Stimulated activated CD8-positive, alpha-beta memory T cell treated with anti-CD3 and anti-CD28 coated beads, Interleukin-4, amount 100 ng/mL, for 4 hours (primary cell): ENCODE measurements at places on chromosomes 6 and 20.

DNA sequence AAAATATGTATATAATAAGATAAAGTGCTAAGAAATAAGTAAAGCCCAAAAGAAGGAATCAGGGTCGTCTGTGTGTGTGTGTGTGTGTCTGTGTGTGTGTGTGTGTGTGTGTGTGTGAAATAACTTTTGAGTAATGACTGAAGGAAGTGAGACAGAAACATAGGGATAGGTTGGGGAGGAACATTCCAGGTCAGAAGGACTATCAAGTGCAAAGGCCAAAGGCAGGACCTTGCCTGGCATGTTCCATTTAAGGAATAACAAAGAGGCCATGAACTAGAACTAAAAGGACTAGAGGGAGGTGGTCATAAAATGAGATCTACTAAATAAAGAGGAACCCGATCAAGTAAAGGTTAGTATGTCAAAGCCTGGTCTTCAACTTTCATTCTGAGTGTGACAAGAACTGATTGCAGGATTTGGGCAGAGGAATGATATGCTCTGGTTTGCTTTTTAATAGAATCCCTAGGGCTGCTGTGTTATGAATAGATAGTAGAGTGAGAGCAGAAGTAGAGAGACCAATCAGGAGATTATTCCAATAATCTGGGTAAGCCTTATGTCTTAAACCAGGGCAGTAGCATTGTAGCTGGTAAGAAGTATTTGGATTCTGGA, 6.9 kb downstream of the ENPP3 start:
- no peak for DNase-seq

GRCh38 chr6:42777126-42777822, 4.6 kb upstream of the BICRAL start:
- DNase-seq = no peak

DNA sequence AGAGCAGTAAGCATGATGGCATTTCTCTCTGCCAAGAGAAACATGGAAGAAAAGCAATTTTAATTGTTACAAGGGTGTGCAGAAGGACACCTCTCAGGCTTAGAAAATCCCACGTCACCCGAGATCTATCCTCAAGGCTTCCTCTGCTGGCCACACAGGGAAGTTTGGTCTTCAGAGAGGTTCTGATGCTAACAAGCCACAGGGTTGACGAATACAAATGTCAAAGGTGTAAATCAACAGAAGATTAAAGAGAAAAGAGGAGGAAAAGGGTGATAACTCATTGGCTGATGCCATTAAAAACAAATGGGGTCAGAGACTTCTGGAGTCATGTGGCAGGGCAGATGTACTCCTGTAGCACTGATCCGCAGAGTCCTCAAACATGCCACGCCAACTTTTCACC, 33.6 kb upstream of the SPDEF start:
- DNase-seq = no peak

GRCh38 chr6:15708231-15708630, 45.4 kb upstream of the DTNBP1 start:
- DNase-seq = no peak

DNA sequence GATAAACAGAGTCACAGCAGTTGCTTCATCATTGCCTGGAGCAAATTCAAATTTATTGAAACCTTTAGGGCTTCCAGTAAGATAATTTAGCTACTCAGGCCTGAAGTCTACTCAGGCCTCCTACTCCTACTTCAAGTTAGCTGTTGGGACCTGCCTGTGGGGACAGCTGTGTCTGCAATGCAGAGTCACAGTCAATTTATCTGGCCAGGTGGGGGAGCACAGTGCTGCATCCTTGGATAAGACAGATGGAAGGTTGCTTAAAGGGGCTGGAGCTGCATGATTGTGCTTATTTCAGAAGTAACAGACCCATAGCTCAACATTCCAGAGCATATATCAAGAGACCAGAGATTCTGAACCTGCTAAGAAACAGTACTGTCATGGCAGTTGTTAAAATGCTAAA, 932.1 kb downstream of the QKI start:
- DNase-seq = no peak

DNA sequence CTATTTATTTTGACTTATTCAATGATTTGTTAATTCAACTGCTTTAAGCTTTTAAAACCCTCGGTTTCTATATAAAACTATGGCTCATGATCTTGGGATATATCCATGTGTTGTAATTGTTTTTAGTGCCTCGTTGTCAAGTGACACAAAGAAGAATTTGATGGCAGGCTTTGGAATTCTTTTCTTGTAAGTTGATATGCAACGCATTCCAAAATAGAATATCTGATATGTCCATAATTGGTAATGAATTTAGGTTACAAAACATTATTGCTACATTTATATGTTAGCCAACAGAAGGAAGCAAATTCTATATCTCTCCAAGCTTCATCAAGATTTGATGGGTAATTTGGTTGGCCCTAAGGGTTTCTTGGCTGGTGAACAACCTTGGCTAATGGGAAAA, 220.4 kb upstream of the RIMS1 start:
- no peak for DNase-seq

DNA sequence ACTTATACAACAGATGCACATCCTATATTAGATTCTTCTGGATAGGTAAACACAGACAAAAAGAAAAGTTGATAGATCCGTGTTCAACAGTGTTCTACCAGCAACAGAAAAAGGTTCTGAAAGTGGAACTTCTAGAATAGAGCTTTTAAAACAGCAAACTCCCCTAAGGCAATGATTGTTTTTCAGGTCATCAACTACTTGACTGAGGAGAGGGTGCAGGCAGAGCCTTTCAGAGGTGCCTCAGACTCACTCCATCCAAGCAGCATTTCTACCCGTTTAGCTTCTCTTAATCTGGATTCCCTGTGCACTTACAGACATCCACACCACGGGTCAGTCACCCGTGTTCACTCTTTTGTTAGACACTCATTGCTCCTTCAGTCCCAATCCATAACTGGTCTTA, 28.9 kb downstream of the FYN start:
- DNase-seq = no peak

DNA sequence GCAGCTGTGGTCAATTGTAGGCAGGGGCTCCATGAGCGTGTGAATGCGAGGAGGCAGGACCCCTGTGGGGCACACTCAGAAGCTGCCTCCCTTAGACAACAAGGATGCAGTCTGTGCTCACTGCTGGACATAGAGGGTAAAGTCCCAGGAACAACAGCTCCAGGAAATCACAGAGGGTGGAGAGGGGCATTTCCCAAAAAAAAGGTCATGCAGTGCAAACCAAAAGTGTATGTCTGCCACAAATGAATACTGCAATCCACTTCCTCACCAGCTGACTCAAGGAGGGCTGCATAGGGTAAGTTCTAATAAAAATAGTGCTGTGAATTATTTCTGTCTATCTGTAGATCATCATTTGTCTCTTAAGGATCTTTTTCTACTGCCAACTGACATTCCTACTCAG, 95.8 kb downstream of the RNF182 start:
- no peak for DNase-seq

DNA sequence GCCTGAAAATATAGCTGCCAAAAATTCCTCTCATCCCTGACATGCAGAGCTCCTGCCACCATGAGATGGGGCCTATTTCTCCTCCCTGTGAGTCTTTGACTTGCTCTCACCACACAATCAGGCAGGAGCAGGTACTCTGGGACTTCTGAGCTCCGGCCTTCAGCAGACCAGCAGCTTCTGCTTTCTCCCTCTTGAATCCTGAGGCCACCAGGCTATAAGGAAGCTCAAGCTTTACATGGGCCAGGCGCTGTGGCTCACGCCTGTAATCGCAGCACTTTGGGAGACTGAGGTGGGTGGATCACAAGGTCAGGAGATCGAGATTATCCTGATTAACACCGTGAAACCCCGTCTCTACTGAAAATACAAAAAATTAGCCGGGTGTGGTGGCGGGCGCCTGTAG, 238.7 kb upstream of the RREB1 start:
- no peak for DNase-seq

- no peak for DNase-seq
Observed at GRCh38 chr20:14853079-14853478, 515.7 kb upstream of the FLRT3 start.

DNA sequence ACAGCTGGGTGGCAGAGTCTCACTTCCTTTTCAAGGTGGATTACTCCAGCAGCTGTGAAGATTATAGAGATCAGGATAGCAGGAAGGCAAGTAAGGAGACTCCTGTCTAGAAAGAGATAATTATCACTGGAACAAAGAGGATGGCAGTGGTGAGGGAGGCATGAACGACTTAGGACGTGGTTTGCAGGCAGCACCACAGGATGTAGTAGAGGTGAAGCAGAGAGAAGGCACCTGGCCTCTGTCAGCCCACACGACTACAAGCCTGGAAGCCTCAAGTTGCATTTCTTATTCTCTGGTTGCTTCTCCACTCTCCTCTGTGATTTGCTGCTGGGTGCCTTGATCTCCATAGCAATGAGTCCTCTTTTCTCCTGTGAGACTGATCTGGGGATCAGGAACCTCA, 62.7 kb downstream of the TSHZ2 start:
- DNase-seq = no peak

DNA sequence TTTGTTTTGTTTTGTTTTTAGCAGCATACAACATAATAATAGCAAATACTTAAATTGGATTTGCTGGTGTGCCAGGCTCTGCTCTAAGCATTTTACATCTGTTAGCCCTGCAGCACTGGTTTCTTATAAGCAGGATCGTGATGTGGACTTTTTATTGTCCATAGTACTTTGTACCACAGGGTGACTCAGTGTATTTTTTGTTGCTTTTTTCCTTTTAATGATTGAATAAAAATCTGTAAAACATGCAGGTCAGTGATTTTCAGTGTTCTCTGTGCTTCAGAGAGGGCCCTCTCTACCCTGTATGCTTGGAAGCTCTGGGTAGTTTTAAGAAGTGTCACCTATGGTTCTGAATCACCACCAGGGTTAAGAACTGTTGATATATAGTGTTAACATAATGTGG, 4.0 kb downstream of the NT5DC1 start:
- no peak for DNase-seq

DNA sequence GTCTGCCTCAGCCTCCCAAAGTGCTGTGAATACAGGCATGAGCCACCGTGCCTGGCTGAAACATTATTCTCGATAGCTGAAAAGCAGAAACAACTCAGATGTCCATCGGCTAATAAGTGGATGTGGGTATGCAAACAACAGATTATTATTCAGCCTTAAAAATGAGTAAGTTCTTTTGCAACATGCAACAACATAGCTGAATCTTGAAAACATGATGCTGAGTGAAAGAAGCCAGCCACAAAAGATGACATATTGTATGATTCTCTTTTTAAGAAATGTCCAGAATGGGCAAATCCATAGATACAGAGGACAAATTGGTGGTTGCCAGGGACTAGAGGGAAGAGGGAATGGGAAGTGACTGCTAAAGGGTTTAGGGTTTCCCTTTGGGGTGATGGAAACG, 61.7 kb downstream of the RIOK1 start:
- DNase-seq = no peak

- no peak for DNase-seq
Observed at GRCh38 chr20:43765916-43766315, 39.1 kb upstream of the GTSF1L start.

DNA sequence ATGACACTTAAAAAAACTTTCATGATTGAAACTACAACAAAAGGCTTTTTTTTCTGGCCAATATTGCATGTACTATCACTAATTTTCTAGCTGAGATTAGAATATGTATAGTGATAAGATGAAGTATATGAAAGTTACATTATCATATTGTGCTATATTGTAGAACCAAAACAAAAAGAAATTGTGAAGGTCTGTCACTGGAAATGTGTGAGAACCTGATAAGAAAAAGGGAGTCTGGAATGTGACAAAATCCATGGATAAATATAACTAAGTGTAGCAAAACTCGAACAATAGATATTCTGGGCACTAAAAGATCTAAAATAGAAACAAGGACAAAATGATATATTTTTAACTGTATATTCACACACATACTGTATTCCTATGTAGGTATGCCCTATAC, 36.7 kb upstream of the FAM135A start:
- no peak for DNase-seq

- DNase-seq = no peak
Observed at GRCh38 chr6:18039481-18039880, 52.0 kb upstream of the KIF13A start.

- no peak for DNase-seq
Observed at GRCh38 chr20:58722877-58723627, 30.5 kb downstream of the NPEPL1 start.

GRCh38 chr6:50709366-50709734, 4.0 kb upstream of the TFAP2D start:
- no peak for DNase-seq

- DNase-seq = no peak
Observed at GRCh38 chr6:141141870-141142269, 990.9 kb upstream of the GJE1 start.

DNA sequence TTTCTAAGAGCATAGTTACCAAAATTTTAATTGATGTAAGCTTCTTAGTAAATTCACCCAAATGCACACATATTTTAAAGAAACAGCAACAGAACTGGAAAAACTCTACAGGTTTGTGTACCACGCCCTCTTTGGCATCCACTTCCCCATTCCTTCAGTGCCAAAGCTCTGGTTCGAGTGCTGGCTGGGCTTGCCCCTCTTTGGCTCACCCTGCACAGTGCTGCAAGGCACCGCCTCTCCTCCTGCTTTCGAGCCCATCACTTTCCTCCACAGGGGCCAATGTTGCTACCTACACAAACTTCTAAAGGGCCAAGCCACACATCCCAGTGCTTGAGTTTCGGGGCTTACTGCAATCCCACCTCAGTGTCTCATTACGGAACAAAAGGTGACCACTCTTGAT, 9.6 kb downstream of the LRP11 start:
- no peak for DNase-seq

DNA sequence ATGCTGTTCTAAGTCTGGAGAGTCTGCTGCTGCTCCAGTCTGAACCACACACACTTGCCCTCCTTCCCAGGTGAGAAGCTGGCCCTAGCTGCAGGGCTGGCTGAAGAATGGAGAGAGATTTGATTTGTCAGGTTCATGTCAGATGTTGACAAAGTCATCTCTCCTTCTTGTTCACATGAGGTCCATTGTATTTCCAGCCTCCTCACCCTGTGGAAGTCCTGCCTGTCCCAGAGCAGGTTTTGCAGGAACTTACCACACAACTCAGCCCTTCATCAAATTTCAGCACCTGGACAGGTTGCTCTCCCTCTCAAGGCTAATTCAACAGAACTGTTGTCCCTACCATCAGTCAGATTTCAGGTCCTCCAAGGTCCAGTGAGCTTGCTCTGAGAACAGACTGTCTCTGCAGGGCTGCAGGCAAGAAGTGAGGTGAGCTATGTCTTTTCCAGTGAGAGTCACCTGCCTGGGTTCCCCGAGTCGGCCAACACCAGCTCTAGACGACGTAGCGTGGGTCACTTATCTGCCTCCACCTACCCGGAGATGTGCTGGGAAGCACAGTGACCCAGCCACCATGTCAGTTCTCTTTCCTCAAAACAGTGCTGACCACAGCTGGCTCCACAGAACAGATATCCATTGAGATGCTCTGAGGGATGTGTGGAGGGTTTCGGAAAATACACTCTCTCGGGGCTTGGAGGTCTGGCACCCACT, 58.0 kb upstream of the CD93 start:
- DNase-seq = no peak

DNA sequence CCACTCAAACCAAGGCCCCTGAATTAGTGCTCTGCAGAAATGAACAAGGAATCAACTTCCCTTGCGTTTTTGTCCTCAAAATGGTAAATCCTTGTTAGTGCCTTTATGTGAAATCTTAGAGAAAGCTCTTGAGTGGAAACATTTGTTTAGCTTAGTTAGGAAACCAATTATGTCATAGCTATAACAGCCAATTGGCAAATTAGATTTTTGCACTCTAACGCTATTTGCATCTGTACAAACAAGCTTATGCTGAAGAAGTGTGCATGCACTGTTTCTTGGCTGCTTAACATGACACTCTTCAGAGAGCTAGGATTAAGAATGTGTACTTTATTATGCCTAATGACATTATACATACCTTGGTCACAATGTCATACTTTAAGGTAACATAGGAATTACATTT, 622.6 kb upstream of the SLC35B3 start:
- DNase-seq = no peak
